ENCODE measurements at places on chromosomes 3 and 15.

GRCh38 chr3:177681156-177681555 is 483.9 kb upstream of the TBL1XR1 start:
- DNase-seq, result no peak

DNA sequence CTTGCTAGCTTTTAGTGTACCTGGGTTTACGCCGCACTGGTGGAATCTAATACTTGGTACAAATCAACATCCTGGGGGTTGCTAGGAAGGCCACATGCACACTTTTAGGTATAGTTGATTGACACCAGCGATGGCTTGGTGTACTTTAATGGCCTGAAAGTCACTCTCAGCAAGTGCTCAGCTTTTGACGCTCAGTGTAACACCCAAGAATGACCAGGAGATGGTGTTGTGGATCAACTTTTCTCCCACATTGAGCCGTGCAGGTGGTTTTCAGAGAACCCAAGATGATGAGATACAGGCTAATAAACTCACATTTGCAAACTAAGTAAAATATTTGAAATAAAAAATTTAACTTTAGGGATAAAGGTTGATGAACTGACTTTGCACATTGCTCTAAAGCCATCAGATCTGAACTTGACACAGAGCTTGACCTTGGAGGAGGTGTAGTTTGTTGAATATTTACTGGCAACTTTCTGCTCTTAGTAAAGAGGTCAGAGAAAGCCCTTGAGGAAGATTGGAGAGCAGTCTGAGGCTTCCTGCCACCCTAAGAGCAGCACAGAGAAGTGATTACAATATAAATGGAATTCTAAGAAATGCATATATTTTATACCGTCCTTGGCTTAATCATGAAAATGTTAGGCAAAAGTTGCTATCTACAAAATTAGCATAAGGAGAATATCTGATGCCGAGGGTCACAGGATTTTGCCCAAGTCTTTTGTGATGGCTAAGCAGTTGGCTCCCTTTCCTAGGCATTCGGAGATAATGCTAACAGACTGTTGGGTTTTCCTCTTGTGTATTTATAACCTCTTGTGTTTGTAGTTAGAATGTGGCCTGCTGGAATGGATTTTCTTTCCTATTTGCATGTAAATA is 143.4 kb upstream of the RASGRP1 start:
- peak; percentile 47 for DNase-seq

DNA sequence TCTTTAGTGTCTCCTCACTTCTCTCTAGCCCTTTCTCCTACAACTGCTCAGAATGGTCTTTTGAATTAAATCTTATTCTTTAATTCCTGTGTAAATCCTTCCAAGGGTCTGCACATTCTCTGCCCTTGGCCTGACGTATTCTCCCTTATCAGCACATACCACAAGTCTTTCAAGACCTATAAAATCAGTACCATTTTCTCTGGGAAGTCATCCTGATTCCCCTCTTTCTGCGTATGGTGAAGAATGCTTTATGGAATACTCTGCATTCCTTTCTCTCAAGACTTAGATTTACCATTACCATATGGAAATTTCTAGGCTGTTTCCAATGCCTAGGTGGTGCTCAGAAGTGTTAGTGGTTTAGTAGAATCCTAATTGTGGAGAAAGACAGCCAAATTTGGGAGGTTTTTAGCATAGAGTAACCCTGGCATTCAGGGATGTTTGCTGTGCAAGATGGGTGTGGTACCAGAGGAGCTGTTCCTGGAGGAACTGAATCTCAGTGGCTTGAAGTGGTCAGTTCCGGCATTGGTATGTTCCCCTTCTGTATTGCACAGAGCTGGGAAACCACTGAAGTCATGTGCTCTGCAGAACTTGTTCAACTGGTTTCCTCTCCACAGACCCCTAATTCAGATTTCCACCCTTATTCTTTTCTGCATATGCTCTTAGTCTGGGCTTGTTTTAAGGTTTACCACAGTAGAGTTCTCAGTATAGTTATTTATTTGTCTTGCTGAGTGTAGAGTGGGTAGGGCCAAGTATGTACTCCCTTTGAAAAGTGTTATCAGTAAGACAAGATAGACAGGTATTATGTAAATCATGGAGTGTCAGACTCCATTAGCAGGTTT is 24.5 kb downstream of the IQGAP1 start:
- peak; percentile 61 for DNase-seq

DNA sequence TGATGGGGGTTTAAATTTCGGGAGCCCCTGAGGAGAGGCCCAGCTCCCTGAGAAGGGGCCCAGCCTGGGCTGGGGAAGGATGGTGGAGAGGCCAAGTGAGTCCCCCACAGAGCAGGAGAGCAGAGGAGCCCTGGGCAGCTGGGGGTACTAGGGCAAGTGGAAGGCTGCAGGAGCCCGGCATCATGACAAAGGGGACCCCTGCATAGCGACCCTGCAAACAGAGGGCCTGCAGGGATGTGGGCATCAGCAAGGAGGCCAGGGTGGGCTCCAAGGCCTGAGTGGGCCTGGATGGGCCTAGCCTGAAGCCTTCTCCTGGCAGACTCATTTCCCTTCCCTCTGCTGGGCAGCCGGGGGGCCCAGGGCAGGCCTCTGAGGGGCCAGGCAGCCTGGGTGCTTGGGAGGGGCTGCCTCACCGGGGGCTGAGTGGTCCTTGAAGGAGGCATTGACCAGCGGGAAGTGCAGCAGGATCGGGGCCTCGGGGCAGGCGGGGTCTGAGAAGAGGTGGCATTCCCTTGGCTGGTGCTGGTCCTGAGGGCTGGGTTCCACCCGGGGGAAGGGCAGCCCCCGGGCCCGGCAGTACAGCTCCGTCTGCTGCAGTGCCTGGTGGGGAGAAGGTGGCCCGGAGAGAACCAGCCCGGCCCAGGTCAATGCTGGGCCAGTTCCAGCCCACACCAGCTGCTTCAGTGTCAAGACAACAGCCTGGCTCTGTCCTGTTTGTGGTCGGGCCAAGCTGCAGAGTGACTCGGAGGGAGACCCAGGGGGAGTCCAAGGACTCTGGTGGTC is 24.7 kb downstream of the PLA2G4D start:
- no peak for DNase-seq

DNA sequence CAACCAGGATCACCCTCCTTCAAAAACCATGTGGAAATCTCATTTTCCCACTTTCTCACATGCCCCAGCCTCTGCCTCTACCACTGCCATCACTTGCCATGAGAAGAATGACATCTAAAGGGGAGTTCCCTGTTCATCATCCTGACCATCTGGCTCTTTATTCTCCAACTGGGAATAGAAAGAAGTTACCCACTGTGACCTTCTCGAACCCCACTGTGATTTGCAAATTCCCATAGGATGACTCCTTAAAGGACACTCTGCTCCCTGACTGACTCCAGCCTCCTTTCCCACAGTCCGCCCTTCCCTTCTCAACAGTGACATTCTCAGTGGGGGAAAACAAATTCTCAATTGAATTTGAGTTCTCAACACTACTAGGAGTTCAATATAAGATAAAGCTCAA is 440.5 kb downstream of the NR2F2 start:
- no peak for DNase-seq

DNA sequence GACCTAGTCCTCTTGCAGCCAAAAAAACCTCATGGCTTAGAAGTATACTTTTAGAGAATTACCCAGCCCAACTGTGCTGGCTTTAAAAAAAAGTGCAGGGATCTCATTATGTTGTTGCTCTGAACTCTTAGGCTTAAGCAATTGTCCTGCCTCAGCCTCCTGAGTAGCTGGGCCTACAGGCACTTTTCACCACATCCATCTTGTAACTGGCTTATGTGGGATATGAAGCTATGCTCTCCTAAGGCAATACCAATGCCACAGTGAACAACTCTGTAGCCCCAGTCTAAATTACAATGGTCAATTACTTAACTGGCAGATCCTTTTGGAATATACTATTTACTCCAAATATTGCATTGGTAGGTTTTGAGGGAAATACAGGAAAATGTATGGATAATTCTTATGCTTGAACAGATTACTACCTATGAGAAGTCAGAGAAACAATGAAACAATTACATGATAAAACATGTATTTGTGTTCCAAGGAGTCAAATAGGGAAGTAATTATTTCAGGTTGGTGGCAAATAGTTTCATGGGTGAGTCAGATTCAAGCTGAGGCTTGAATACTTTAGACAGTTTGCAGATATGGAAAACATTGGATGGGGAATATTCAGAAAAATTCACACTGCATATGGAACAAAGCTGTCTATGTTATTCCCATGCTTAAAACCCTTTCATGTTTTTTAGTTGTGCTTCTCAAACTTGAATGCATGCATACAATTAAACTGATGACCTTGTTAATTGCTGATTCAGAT is 34.6 kb upstream of the GPR149 start:
- DNase-seq, result no peak

- no peak for DNase-seq
Observed at GRCh38 chr3:45054196-45054857, 28.2 kb downstream of the CLEC3B start.

GRCh38 chr15:43886558-43886957 is 59.8 kb downstream of the WDR76 start:
- no peak for DNase-seq

DNA sequence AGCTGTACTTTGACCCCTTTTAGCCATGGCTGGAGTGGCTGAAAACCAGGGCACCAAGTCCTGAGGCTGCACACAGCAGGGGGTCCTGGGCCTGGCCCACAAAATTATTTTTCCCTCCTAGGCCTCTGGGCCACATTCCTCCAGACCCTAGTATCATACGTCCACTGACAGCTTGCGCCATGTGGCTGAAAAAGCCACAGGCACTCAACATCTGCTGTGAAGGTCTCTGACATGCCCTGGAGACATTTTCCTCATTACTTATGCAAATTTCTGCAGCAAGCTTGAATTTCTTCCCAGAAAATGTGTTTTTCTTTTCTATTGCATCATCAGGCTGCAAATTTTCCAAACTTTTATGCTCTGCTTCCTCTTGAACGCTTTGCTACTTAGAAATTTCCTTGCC is 239.0 kb downstream of the SQOR start:
- DNase-seq, result no peak

GRCh38 chr15:101193120-101193644 is 58.7 kb downstream of the CHSY1 start:
- no peak for DNase-seq

GRCh38 chr3:76826861-76827260 is 213.0 kb upstream of the ROBO2 start:
- DNase-seq, result no peak

- DNase-seq, result no peak
Observed at GRCh38 chr15:59657635-59658125, 365 bp upstream of the GTF2A2 start.

GRCh38 chr15:68112706-68113105 is 58.6 kb downstream of the PIAS1 start:
- DNase-seq, result no peak

DNA sequence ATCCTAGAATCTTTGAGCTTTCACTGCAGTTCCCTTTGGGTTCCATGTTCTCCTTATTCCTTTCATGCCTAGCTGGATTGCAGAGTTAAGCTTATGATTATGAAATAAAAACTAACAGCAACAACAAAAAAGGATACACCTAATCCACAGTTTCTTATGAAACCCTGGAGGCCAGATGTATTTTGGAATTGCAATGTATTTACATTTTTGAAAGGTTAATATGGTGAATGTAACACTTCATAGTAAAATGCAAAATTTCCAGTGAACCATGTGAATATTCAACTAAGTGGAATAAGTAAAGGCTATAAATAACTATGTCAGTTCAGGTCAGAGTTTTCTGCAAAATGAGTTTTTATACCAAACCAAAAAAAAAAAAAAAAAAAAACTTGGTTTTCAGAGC is 65.8 kb upstream of the FLNB start:
- DNase-seq, result no peak

DNA sequence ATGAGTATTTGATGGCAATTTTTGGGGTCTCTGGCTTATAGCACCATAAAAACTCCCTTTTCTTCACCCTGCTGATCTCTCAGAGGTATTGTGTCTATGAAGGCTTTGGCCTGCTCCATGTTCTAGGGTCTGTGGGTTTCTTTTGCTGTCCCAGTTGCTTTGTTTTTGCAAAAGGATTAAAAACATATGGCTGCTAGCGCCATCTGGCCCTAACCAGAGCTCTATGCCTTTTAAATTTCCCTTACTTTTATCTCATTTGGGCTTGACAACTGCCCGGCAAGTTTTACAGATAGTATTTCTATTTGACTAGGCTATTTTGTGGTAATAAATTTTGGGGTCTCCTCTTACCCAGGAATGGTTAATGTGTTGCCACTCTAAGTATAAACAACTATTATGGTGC is 6.4 kb upstream of the GHRL start:
- no peak for DNase-seq

GRCh38 chr3:37279856-37280255 is 105.5 kb upstream of the LRRFIP2 start:
- DNase-seq, result no peak

DNA sequence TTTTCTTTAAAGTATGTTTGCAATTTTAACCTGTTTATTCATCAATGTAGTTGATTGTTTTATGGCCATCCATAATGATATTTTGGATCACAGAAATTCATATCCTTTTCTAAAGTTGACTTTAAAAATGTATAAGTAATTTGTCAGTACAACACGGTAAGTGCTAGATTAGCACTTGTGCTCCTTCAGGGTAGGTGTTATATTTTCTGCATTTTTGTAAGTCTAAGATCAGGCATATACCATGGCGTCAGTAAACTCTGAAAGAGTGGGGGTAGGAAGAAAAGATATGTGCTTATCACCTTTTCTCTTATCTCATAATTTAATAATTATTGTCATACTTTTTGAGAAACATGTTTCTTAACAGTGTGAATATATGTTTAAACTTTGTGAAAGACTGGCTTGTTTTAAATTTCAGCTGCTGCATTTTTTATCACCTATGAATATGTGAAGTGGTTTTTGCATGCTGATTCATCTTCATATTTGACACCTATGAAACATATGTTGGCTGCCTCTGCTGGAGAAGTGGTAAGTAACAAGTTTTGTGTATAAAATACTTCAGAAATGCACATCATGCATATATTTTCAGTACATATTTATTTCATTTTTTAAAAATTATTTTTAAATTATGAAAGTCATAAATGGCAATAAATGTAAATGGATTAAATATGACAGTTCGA is 22.1 kb downstream of the SLC25A26 start:
- DNase-seq, result no peak

DNA sequence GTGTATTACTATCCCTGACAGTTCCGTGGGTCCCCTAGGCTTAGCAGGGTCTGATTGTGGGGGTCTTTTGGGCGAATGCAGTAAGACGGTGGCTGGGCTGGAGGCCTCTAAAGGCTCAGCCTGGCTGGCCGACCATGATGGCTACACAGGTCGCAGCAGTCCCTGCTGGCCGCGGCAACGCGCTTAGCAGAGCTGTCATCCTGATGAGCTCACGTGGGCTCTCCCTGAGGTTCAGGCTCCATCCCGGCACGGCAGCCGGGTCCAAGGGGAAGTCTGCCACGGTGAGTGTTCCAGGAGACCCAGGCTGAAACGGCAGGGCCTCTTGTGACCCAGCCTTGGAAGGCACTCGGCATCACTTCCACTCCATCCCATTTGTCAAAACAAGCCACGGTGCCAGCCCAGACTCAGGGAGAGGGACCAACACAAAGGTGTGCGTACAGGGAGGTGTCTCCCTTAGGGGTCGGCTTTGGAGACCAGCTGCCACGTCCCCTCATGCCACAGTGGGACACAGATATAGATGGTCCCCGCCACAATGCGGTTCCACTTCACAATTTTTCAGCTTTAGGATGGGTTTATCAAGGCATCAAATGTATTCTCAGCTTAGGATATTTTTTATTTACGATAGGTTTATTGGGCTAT is 101.8 kb downstream of the XXYLT1 start:
- no peak for DNase-seq

- DNase-seq, result no peak
Observed at GRCh38 chr3:160546727-160547126, 18.6 kb downstream of the KPNA4 start.

All from CD4-positive, alpha-beta T cell treated with Interleukin-4 for 1 hour (primary cell).